ENCODE measurements at places on chromosomes 5 and 9. TPM values are rescaled to one million over a fixed set of nuclear protein-coding genes. Genes with fewer than 3 reads are reported as not detected.

Gene GRXCR2
- total RNA-seq, result not detected

Gene BSPRY
- total RNA-seq, result not detected

Gene BARHL1
- total RNA-seq, result not detected

Gene SOX30
- 0.22 TPM for total RNA-seq

Gene CNTFR
- total RNA-seq, result 0.05 TPM

Gene AGXT2
- 0.07 TPM for total RNA-seq

Gene CA9
- total RNA-seq, result 38.2 TPM

Gene CTNND2
- 0.17 TPM for total RNA-seq

Gene SPAAR
- not detected for total RNA-seq

Gene ANKRD31
- 0.02 TPM for total RNA-seq

Gene CENPK
- total RNA-seq, result 18.5 TPM

Gene THBS4
- 0.22 TPM for total RNA-seq

Gene WNK2
- total RNA-seq, result 0.02 TPM

Gene FBN2
- total RNA-seq, result 0.37 TPM

Gene NR2F1
- total RNA-seq, result 36.3 TPM

Gene HAVCR1
- not detected for total RNA-seq

Gene PIP5KL1
- total RNA-seq, result 1.6 TPM

Gene ENHO
- total RNA-seq, result 0.71 TPM

Gene PCDHB14
- 0.44 TPM for total RNA-seq

Gene KLF9
- total RNA-seq, result 20.7 TPM

Gene CARD6
- 5.7 TPM for total RNA-seq

Data from M059J (cell line).